NCI-H510A (cell line): ENCODE measurements at places on chromosomes 13 and 19.

- peak; percentile 68 for DNase-seq
Observed at GRCh38 chr19:18649371-18650020, 12.7 kb downstream of the KLHL26 start.

GRCh38 chr13:47418206-47418920 lies 521.5 kb upstream of the HTR2A start:
- DNase-seq: no peak

GRCh38 chr13:30744681-30745077 lies 9.3 kb downstream of the ALOX5AP start:
- no peak for DNase-seq

DNA sequence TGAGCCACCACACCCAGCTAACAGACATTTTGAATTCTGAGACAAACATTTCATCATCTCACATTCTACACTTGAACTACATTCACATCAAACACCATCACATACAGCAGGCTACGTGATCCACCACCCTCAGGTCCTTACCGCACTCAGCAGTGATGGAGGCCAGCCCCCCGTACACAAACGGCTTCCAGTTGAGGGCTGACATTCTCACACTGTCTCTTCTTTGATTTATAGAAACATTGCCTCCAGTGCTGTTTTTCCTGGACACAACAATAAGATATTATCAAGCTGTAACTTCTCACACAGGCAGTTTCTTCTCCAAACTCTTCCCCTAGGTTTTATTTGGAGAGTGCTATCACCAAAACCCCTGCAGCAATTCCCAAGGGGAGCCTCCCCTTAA lies 7.0 kb downstream of the SLC25A30 start:
- DNase-seq: no peak
